NCI-H1105 treated with DMSO at 0.1 percent for 48 hours (cell line): ENCODE measurements at places on chromosomes 2 and 18.

- DNase-seq = no peak
Measured at GRCh38 chr2:85307527-85307897, 20.3 kb downstream of the TGOLN2 start.

- no peak for DNase-seq
Measured at GRCh38 chr18:52130624-52131301, 209.2 kb upstream of the DCC start.

GRCh38 chr2:137316075-137316474 lies 550.7 kb downstream of the THSD7B start:
- DNase-seq = no peak

DNA sequence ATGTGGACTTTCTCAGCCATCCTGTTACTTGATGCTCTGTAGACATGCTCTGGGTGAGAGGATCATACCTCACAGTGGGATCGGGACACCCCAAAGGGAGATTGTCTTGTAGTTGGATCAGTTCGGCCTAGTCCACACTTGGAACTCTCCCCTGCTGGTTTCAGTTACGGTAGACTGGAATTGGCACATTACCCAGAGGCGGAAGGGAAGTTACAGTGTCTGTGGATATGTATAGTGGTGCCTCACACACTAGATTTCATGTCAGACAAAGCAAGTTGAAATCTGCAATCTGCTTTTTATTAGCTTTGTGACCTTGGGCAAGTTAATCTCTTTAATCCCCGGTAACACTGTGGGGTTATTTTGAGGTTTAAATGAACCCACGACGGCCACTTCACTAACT lies 16.2 kb upstream of the CTAGE1 start:
- no peak for DNase-seq

- DNase-seq = no peak
Measured at GRCh38 chr2:160042054-160042453, 20.4 kb downstream of the PLA2R1 start.

GRCh38 chr18:3256693-3257626 lies 5.0 kb upstream of the MYL12B start:
- no peak for DNase-seq

DNA sequence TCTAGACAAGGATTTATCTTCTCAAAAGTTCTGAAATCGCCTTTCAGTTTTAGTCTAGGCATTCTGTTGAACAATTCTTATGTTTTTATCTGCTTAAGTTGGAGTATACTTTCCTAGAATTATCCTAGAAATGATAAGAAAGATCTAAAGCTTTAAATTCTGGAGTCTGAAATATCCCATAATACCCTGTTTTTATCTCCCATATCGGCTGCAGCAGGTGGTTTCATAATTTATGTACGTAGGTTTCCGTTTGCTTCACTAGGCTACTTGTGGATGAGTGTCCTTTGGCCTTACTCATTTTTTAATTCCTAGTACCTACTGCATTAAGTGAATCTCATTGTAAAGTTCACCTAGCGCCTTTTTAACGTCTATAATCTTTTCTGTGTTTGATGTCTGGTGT lies 58.5 kb upstream of the MGAT5 start:
- no peak for DNase-seq

- no peak for DNase-seq
Measured at GRCh38 chr2:229947544-229947943, 25.2 kb downstream of the FBXO36 start.

DNA sequence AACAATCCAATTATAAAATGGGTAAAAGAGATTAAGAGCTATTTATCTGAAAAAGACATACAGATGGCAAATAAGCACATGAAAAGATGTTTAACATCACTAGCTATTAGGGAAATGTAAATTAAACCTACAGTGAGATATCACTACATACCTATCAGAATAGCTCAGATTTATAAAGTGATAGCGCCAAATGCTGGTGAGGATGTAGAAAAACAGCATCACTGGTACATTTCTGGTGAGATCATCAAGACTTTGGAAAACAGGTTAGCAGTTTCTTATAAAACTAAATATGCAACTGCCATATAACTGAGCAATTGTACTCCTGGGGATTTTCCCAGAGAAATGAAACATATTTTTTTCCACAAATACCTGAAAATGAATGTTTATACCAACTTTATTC lies 100.4 kb downstream of the ACOXL start:
- no peak for DNase-seq

DNA sequence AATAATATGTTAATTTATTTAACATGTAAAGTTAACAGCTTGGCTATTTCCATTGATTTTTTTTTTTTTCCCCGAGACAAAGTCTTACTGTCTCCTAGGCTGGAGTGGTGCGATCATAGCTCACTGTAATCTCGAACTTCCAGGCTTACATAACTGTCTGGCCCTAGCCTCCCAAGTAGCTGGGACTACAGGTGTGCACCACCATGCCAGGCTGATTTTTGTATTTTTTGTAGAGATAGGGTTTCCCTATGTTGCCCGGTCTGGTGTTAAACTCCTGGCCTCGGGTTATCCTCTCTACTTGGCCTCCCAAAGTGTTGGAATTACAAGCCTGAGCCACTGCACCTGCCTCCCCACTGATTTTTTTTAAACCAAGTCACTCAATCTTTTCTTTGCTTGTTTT lies 32.5 kb upstream of the KLHL14 start:
- no peak for DNase-seq

DNA sequence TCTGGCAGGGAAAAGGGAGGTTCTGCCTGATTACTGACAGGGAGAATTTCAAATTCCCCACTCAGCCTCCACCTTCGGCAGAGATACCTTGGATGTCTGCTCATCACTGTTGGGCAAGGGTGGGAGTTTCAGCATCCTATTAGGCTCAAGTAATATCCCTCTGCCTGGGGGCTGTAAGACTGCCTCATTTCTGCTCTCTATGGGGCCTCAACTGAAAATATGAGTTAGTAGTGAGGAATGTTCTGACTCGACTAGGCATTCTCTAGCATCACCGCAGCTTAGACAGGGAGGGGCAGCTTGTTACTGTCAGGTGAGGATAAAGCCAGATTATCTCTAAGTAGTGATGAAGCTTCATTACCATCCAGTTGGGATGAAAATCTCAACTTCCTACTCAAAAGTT lies 87.7 kb upstream of the LRP1B start:
- DNase-seq = no peak

DNA sequence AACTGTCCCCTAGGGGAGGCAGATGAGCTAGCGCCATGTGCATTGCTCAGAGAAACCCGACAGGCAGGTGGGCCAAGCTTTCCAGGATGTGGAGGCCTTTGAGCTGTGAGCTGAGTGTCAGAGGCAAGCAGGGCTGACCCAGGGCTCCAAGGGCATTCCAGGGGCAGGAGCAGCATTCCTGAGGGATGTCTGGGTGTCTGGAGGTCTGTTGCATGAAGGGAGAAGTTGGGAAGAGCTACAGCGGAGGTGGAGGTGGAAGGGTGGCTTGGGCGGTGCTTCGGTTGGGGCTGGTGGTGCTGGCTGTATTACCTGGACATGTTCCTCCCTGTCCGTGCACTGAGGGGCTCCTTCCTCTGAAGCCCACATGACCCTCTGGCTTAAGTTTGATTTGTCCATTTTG lies 102.8 kb downstream of the RNF144A start:
- DNase-seq = no peak

- DNase-seq = no peak
Measured at GRCh38 chr2:10554961-10555809, 107.1 kb upstream of the ODC1 start.

GRCh38 chr2:68839260-68839833 lies 31.9 kb downstream of the BMP10 start:
- DNase-seq = no peak

- DNase-seq = no peak
Measured at GRCh38 chr2:210268281-210268680, 43.0 kb upstream of the ACADL start.

DNA sequence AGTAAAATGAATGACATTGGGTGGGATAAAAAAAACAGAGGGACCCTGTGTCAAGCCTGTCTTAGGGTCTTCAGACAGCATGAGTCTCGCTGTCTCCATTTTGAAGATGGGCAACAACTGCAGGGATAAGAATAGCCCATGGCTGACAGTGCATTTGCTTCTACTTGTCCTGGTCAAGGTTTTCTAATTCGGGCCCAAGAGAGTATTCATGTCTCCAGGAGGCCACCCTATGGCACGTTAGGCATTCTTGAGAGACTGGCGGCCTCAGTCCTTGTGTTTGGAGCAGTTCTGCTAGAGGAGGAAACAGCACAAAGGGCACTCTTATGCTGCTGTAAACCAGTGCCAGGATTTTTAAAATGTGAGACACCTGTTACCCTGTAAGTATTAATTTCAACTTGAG lies 9.5 kb upstream of the MYL1 start:
- no peak for DNase-seq

DNA sequence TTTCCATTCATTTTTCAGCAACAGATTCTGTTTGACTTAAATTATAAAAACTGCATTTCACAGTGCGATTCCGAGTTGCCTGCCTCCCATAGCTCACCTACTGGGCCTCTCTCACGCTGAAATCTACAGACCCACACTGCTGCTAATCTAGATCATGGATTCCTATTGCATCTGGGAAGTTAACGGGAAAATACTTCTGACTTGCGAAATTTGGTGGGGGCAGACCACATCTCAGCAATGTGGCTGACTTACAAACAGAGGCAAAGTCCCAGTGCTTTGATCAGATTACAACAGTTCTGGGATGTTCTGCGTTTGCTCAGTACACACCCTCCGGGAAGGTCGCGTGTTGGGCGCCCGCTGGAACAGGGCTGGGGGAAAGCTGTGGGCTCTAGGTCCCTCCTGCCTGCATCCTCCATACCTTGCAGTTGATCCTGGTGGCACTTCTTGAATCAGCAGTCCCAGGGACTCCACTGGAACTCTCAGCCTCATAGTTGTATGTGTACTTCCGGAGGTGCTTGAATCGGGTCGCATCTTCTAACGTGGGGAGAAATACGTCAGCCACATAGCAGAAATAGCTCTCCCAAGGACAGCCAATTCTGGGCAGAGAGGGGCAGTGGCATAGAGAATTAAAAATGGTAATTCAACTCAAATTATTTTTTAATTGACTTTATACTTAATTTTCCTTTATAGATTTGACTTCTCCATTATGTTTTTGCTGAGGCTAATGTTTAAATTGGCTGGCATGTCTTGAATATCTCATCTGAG lies 1.7 kb downstream of the APOB start:
- no peak for DNase-seq
